NCI-H1092 treated with DMSO at 0.1 percent for 48 hours (cell line): ENCODE measurements at places on chromosomes 11 and 22.

DNA sequence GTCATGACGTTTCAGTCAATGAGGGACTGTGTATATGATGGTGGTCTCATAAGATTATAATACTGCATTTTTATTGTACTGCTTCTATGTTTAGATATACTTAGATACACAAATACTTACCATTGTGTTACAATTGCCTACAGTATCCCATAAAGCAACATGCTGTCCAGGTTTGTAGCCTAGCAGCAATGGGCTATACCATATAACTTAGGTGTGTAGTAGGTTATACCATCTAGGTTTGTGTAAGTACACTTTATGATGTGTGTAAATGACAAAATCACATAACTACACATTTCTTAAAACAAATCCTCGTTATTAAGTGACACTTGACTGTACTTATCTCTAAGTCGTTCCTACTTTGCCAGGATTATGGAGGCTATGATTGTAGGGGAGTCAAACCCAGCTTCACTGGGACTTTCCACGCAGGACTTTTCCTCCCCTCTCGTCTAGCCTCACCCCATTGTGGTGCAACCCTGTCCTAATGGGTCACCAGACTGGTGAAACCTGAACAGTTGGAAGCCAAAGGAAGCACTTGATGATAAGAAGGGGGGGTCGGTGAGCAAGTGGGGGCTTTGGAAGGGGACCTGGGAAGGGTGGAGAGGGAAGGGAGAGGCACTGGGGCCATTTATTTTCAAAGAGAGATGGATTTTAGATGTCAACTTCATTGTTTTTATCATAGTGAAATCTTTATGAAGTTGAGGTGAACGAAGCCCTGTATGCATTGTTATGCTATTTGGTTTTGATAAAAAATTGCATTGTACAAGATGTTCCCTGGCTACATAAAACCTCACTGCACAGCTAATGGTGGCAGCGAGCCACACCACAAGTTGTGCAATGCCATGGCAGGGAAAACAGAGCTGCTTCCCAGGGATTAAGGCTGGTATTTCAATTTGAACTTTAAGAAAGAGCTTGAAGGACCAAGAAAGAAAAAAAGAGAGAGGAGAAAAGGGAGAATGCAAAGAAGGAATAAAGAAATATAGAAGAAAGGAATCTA lies 129.1 kb downstream of the EHF start:
- no peak for DNase-seq

- no peak for DNase-seq
These were observed 652.0 kb upstream of the CCDC90B start for GRCh38 chr11:83938148-83938547.

- DNase-seq: no peak
These were observed 24.6 kb downstream of the TP53I11 start for GRCh38 chr11:44926036-44926435.

GRCh38 chr11:7665473-7666291 lies 7.6 kb downstream of the CYB5R2 start:
- peak; percentile 41 for DNase-seq

DNA sequence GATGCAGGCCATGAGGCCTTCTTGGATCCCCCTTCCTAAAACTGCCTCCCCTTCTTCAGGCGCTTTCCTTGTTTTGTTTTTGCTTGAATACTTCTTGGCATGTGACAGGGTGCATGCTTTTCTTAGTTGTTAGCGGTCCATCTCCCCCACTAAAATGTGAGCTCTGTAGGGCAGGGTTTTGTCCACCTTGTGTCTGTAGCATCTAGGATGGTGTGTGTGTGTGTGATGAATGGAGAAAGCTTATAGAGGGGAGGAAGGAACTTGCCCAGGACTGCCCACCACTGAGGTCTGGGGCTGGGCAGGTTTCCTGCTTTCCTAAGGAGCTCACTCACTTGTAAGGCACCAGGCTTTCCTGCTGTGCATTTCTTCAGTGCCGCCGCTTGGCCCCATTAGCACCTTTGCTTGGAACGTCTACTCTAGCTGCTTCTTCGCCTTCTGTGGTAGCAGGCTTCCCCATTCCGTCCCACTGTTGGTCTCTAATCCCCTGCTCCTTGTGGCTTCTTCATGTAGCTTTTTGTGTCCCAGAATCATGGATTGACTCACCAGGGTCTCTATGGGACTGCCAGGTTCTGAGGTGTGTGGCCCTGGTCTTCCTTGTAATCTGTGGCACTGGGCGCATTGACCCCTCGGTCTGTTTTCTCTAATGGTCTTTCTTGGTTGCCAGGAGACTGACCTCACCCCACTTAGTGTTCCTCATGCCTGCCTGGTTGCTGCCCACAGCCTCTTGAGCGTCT lies 3.3 kb downstream of the DGCR8 start:
- DNase-seq: no peak

DNA sequence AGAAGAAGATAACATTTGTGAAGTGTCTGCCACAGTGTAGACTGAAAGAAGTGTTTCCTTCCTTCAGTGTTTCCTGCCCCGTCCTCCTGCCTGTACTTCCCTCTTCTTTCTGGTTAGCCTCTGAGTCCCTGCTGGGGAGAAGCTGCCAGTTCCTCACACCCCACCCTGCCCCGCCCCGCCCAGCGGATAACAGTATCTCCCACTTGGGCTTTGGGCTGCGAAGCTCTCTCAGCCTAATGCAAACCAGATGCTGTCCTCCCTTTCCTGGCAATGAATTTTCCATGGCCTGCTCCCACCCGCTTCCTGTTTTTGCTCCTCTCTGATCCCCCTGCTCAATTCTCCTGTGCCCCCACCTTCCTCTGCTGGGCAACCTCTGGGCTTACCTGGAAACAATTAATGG lies 5.2 kb upstream of the RAB3IL1 start:
- DNase-seq: no peak

DNA sequence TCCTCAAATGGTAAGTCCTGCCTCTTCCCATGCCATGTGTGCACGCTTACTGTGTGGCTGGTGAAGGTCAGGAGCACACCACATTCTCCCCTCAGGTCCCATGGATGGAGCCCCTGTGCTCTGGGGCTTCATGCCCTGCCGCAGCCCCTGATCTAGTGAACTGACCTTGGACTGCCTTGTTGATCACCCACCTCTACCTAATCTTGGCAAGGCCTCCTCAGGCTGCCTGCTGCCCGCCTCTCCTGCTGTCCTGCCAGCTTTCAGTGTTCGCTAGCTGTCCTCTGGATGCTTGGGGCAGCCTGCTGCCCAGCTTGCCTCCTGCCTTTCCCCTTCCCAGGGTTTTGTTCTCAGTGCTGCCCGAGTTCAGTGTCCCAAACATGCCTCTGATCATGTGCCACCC lies 38.1 kb downstream of the CABIN1 start:
- no peak for DNase-seq

DNA sequence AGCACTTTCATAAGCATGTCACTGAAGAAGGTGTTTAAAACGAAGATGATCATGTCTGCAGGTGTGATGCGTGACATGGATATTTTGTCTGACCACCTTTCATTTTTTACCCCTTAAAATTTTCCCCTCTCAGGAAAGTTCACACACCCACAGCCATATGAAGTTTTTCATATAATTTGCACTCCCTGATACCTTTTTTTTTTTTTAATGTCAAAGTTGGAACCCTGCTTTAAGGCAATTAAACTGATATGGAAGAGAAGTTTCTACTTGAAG lies 104.6 kb downstream of the ATXN10 start:
- no peak for DNase-seq

GRCh38 chr11:119539583-119539982 lies 116.6 kb upstream of the THY1 start:
- no peak for DNase-seq

DNA sequence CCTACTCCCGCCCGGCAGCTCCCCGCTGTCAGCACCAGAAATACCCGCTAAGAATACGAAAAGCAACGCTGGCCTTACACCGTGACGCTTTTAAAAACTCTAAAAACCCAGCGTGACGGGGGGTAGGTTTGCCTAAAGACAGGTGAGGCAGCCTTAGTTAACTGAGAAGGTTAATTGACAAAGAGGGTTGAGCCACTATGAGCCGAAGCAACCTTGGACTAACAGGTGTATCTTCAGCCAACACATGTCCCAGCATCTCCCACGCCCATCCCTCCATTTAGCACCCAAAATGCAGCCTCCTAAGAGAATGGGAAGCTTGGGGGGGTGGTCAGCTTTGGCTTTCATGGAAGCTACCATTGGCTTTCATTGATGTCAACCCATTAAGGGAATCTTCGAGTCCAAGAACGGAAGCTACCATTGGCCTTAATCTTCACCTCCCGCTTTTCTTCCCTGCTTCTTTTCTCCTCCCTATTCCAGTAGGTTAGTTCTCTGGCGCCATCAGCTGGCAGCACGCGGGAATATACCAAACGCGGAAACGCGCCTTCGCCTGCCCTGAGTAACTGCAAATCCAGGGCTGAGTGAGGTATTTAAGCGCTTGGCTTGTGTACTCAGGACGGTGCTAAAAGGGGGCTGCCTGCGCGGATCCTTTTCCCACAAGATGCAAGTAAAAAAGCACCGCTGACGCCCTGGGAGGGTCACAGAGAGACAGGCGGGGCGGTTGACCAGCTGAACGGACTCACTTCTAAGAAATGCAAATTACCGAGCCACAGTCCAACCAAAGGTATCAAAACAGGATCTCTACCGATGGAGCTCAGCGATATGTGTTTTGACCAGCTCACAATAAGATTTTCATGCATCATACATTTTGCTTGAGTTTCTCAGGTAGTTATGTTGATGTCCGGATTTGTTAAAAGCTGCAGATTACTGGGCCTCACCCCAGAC lies 38.5 kb upstream of the GLYATL1 start:
- DNase-seq: no peak

GRCh38 chr11:122391049-122391448 lies 264.5 kb upstream of the UBASH3B start:
- no peak for DNase-seq

DNA sequence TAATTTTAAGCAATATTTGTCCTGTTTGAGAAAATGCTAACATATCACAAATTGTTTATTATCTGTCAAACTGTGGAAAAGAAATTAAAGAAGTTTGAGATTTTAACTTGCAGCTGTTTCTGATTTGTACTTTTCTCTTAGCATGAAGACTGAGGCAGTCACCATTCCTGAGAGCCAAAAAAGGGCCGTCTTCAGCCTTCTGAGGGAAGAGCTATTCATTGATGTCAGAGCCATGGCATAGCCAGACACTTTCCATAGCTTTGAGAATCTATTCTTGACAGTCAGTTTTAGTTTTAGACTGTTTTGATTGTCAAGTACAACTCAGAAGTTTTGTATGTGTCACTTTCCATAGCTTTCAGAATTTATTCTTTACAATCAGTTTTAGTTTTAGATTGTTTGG lies 32.1 kb downstream of the YAP1 start:
- DNase-seq: no peak

DNA sequence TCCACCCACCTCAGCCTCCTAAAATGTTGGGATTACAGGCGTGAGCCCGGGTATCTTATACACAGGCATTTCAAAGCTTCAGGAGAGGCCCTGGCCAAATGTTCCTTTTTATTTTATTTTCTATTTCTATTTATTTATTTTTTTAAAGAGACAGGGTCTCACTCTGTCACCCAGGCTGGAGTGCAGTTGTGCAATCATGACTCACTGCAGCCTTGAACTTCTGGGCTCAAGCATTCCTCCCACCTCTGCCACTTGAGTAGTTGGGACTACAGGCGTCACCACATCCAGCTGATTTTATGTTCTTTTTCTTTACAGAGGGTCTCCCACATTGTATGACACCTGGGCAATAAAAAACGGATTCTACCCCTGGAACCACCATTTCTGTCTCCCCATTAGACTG lies 71.2 kb downstream of the FBXO7 start:
- DNase-seq: no peak

- DNase-seq: no peak
These were observed 42.8 kb downstream of the PACS1 start for GRCh38 chr11:66112601-66113499.

- DNase-seq: no peak
These were observed 747.8 kb downstream of the BRD1 start for GRCh38 chr22:49079743-49080500.

GRCh38 chr11:19832086-19832750 lies 119.6 kb downstream of the NAV2 start:
- DNase-seq: no peak

- peak; percentile 43 for DNase-seq
These were observed 80.1 kb downstream of the MICAL3 start for GRCh38 chr22:17944256-17944655.

GRCh38 chr11:17697175-17697949 lies 22.0 kb upstream of the MYOD1 start:
- DNase-seq: no peak

- no peak for DNase-seq
These were observed 101.9 kb downstream of the WT1 start for GRCh38 chr11:32333320-32333991.

DNA sequence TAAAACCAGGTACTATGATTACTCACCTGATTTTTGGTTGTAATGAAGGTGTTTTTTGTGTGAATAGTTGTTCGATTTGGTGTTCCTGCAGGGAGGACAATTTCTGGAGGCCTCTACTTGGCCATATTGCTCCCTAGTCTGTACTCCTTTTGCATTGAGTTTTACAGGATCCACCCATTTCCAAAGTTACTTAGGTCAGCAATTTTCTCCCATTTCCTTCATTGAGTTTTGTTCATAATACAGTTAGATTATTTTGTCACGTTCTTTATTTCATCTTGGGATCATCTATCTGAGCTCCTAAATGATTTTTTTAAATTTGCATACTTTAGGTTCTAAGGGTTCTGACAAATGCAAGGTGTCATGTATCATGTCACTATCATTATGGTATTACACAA lies 20.1 kb upstream of the AQP11 start:
- DNase-seq: no peak

GRCh38 chr11:76613901-76614300 lies 56.6 kb downstream of the LRRC32 start:
- DNase-seq: no peak

DNA sequence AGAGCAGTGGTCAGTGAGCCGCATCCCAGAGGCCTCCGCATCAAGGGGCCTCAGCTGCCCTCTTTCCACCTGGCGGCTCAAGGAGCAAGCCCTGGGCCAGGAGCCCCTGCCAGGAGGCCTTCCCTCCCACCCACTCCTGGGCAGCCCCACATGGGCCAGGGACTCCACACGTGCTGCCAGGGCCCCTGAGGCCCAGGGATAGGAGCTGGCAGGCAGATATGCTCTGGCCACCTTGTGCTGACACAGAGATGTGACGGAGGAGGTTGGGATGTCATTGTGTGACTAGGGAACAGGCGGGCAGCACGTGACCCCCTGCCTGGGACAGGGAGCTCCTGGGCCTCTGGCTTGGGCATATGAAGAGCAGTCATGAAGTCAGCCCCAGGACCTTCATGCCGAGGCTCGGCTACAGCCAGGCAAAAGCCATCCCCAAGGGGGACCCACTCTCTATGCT lies 77.9 kb downstream of the PIWIL3 start:
- DNase-seq: no peak

- DNase-seq: peak; percentile 75
These were observed 680.9 kb upstream of the ANO5 start for GRCh38 chr11:21511835-21512440.

DNA sequence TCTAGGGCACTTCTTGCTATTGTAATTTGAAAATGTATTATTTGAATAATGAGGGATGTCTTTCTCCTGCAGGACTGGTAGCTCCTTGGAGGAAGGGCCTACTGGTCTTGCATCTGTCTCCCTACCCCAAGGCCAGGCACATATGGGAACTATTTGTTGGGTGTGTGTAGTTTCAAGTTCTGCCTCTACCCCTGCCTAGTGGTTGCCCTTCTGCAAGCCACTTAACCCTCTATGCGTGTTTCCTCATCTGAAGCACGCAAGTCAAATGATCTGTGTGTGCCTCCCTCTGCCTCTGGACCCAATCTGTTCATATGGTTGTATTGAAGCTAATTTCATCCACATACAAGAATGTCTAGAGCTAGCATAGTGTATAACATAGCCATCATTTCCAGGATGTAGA lies 67.0 kb downstream of the WNT11 start:
- DNase-seq: no peak
